Hematopoietic multipotent progenitor cell treated with erythropoietin and hydrocortisone succinate and interleukin-3 and kit ligand, for 8 days (in vitro differentiated cells): ENCODE measurements at places on chromosomes 2 and 18.

GRCh38 chr2:240219208-240219890 is 78.9 kb upstream of the OTOS start:
- DNase-seq: no peak

DNA sequence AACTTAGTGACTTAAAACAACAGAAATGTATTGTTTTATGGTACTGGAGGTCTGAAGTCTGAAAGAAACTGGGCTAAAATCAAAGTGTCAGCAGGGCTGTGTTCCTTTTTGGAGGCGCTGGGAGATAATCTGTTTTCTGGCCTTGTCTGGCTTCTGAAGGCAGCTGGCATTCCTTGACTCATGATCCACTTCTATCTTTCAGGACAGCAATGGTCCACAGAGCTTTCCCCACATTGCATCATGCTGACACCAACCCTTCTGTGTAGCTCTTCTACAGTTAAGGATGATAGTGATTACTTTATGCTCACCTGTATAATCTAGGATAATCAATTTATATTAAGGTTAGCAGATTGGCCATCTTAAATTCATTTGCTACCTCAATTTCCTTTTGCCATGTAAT is 392.1 kb downstream of the TDRD15 start:
- DNase-seq: no peak

GRCh38 chr2:191612496-191612895 is 65.4 kb upstream of the NABP1 start:
- no peak for DNase-seq

- DNase-seq: peak; percentile 21
Observed at GRCh38 chr2:26521054-26521912, 43.4 kb upstream of the OTOF start.

GRCh38 chr2:99623035-99623434 is 133.2 kb upstream of the REV1 start:
- DNase-seq: no peak

DNA sequence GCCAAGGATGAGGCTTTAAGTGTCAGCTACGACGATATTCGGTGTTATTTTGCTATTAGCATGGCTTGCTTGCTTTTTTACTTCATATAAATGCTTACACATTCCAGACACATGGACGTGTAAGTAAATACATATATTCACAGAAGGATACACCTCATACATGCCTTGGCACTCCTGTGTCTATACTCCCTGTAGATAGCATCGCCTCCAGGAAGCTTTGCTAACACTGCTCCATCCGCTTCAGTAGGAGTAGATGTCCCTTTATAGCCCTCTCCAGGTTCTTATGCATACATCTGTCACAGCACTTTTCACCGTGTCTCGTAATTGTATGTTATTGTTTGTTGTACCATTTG is 27.5 kb upstream of the KCTD1 start:
- DNase-seq: no peak

GRCh38 chr2:222180619-222181018 is 118.2 kb downstream of the PAX3 start:
- no peak for DNase-seq

DNA sequence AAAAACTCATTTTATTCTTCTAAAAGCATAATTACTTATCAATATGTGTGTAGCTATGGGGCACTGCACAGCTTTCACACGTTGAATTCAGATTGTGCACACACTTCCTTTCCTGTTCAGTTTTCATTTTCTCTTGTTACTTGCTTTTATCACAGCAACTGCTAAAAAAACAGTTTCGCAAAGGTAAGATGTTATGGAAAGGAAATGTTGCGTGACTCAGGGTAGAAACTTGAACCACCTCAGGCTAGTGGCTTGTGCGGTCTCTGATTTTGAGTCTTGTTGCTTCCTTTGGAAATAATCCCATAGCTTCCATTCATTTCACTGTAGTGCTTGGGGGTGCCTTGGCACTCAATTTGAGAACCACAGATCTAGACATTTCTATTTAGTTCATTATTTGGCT is 171.9 kb downstream of the FMNL2 start:
- no peak for DNase-seq

- no peak for DNase-seq
Observed at GRCh38 chr2:218027426-218028188, 24.8 kb upstream of the TNS1 start.

DNA sequence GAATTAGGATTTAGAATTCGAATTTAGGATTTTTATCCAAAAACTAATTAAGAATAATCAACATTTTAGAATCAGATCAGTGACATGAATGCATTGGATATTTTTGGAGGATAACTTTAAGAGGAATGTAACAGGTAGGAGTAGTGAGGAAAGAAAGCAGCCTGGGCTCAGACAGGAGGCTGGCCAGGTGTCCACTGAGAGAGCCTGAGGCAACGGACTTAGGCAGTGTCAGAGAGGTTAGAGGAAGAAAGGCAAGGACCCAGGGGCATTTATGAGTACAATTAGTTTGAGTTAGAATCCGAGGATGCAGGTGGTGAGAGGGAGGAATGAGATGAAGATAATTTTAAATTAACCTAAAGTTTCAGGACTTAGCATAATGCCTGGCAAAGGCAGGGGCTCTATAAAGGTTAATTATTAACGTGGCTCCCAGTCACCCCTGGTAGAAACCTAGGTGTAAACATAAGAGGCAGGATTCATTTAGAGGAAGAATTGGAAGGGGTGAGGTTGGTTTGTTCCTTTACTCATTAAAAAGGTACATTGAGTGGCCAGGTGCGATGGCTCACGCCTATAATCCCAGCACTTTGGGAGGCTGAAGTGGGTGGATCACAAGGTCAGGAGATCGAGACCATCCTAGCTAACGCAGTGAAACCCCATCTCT is 507.1 kb downstream of the TMEM182 start:
- DNase-seq: no peak

GRCh38 chr2:165373278-165374010 is 96.1 kb upstream of the CSRNP3 start:
- no peak for DNase-seq

GRCh38 chr2:21256006-21256405 is 132.2 kb downstream of the TDRD15 start:
- peak; percentile 3 for DNase-seq
